ENCODE measurements at places on chromosomes 4 and X. TPM values are rescaled to one million over a fixed set of nuclear protein-coding genes. Genes with fewer than 3 reads are reported as not detected.

The TBC1D8B gene
- 5.3 TPM for polyA plus RNA-seq

The MAGEB17 gene
- polyA plus RNA-seq = not detected

The EPGN gene
- 2.0 TPM for polyA plus RNA-seq

The JCHAIN gene
- polyA plus RNA-seq = 1.2 TPM

The TMEM156 gene
- polyA plus RNA-seq = 3.6 TPM

The GLRA2 gene
- polyA plus RNA-seq = 0.22 TPM

The SLC2A9 gene
- polyA plus RNA-seq = 10.5 TPM

The CLDN2 gene
- 1.3 TPM for polyA plus RNA-seq

The PDK3 gene
- 10.5 TPM for polyA plus RNA-seq

The MGAT4D gene
- polyA plus RNA-seq = not detected

The PDE5A gene
- 44.5 TPM for polyA plus RNA-seq

The PROM1 gene
- polyA plus RNA-seq = 11.6 TPM

The TGIF2LX gene
- polyA plus RNA-seq = not detected

The CENPVL3 gene
- polyA plus RNA-seq = 1.3 TPM

The SMIM10 gene
- polyA plus RNA-seq = 11.6 TPM

The TCEAL9 gene
- 277 TPM for polyA plus RNA-seq

The CENPVL2 gene
- 0.34 TPM for polyA plus RNA-seq

The L1CAM gene
- 46.9 TPM for polyA plus RNA-seq

The PF4V1 gene
- polyA plus RNA-seq = not detected

The RAB41 gene
- polyA plus RNA-seq = 0.97 TPM

The HAUS3 gene
- polyA plus RNA-seq = 19.0 TPM

The NIPAL1 gene
- 13.0 TPM for polyA plus RNA-seq
